Aorta (tissue), 5 donors: ENCODE measurements at places on chromosomes 7 and 10. TPM values are rescaled to one million over a fixed set of nuclear protein-coding genes. Genes with fewer than 3 reads are reported as not detected.

ABCA13 gene
- 0.06 TPM for total RNA-seq

SNX8 gene
- 25.9 TPM for total RNA-seq

ABCB1 gene
- 2.3 TPM for total RNA-seq

ZNF138 gene
- 9.2 TPM for total RNA-seq

GNG11 gene
- 24.9 TPM for total RNA-seq

FAM237B gene
- not detected for total RNA-seq

CHCHD1 gene
- total RNA-seq, result 13.7 TPM

SERPINE1 gene
- total RNA-seq, result 693 TPM

SEMA3C gene
- total RNA-seq, result 86.8 TPM

TMEM26 gene
- 0.62 TPM for total RNA-seq

C7orf57 gene
- not detected for total RNA-seq

PBLD gene
- total RNA-seq, result 6.8 TPM

COL26A1 gene
- total RNA-seq, result not detected

C10orf62 gene
- total RNA-seq, result 0.42 TPM

ARMC10 gene
- 40.0 TPM for total RNA-seq

TDRD1 gene
- total RNA-seq, result 0.19 TPM

COBL gene
- 0.75 TPM for total RNA-seq

SMO gene
- total RNA-seq, result 17.6 TPM

GPR37 gene
- 0.99 TPM for total RNA-seq

BBIP1 gene
- total RNA-seq, result 35.3 TPM

FAM25G gene
- total RNA-seq, result not detected

ZC3HAV1 gene
- total RNA-seq, result 39.5 TPM

BICC1 gene
- 17.3 TPM for total RNA-seq

CDH23 gene
- total RNA-seq, result 16.6 TPM

ENO4 gene
- 0.51 TPM for total RNA-seq

EZH2 gene
- total RNA-seq, result 1.3 TPM

PNLIP gene
- total RNA-seq, result 2.7 TPM

GDF2 gene
- total RNA-seq, result not detected

TPST1 gene
- total RNA-seq, result 38.8 TPM

JAZF1 gene
- 38.8 TPM for total RNA-seq

TMEM139 gene
- total RNA-seq, result 1.2 TPM

VAX1 gene
- not detected for total RNA-seq

PDK4 gene
- total RNA-seq, result 34.1 TPM

TAS2R5 gene
- 5.0 TPM for total RNA-seq

TBXAS1 gene
- total RNA-seq, result 22.1 TPM

TRIM50 gene
- total RNA-seq, result not detected

NRCAM gene
- 1.8 TPM for total RNA-seq

PRTFDC1 gene
- 9.2 TPM for total RNA-seq

DNAJC12 gene
- 1.9 TPM for total RNA-seq

FBXL13 gene
- 1.4 TPM for total RNA-seq

MSS51 gene
- 2.9 TPM for total RNA-seq

NUDT13 gene
- total RNA-seq, result 1.1 TPM

WNT8B gene
- not detected for total RNA-seq

SLC26A5 gene
- total RNA-seq, result 0.78 TPM

CCDC146 gene
- 25.1 TPM for total RNA-seq

IPMK gene
- 4.5 TPM for total RNA-seq

ASIC3 gene
- 2.9 TPM for total RNA-seq

IFRD1 gene
- total RNA-seq, result 138 TPM

CYP2C18 gene
- not detected for total RNA-seq

HOXA7 gene
- total RNA-seq, result 4.7 TPM

GTF2I gene
- total RNA-seq, result 132 TPM
